Stimulated activated CD8-positive, alpha-beta memory T cell treated with anti-CD3 and anti-CD28 coated beads, Interleukin-4, amount 100 ng/mL, for 1 hour (primary cell): ENCODE measurements at places on chromosomes 16 and 17.

GRCh38 chr17:5523249-5523648 lies 36.9 kb downstream of the MIS12 start:
- DNase-seq, result no peak

DNA sequence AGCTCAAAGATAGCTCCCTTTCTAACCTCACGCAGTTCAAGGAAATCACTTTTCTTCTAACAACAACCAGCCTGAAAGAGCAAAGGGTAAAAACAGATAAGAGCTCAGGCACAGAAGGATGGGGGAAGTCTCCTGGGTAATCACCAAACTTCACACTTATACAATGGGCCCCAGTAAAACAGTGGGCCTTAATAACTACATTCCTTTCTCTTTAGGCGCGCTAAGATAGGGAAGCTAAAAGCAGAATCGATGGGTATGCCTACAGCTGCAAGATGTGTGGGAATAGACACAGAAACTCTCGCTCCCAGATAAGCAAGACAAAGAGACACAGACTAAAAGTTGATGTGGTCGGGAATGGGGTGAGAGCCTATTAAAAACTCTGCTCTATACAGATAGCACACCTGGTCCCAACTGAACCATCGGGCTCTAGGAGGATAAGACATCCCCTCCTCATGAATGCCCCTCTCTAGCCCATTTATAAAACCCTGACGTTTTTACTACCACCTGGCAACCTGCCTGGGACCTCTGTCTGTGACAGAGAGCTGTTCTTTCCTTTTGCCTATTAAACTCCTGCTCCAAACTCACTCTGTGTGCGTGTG lies 826 bp downstream of the LYZL6 start:
- no peak for DNase-seq

- no peak for DNase-seq
Observed at GRCh38 chr17:50344731-50345365, 1.1 kb upstream of the XYLT2 start.

GRCh38 chr16:27232061-27232900 lies 29.0 kb downstream of the KDM8 start:
- no peak for DNase-seq

DNA sequence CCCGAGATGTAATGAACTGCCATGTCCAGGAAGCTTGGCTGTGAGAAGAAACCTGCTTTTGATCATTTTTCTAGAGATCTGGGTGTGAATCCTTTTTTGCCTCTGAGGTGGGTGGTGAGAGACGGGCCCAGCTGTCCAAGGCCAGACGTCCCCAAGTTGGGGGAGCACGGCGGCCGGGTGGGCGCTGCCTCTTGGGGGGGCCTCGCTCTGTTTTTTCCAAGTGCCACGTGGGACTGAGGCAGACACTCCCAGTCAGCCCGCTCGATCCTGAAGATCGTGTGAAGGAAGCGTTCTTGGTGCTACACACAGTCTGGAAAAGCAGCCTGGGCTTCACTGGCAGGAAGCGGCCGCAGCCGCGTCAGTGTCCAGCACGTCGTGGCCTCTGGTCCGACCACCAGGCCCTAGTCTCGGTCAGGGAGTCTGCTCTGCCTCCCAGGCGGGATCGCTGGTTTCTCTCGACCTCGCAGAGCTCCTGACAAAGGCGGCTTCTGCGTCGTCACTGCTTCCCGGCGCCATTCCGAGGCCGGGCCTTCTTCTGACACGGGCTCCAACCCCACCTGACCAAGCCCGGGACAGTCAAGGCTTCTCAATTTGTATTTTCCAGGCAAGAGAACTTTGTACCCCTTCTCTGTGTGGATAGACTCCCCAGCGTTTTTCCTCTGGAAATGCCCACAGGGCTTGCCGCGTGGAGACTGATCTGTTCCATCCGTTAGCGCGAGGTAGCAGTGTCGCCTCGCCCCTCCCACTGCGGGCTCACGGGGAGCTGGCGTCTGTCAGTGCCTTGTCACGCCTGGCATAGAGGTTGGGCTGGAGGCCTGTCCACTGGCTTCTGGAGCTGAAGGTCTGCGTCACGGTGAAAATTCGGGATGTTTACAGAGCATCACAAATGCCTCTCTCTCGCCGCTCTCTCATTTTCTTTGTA lies 12.4 kb downstream of the PRSS27 start:
- no peak for DNase-seq

GRCh38 chr17:74677558-74678466 lies 34.9 kb downstream of the CD300LF start:
- DNase-seq, result no peak

- no peak for DNase-seq
Observed at GRCh38 chr17:62676952-62677596, 49.6 kb downstream of the MRC2 start.

DNA sequence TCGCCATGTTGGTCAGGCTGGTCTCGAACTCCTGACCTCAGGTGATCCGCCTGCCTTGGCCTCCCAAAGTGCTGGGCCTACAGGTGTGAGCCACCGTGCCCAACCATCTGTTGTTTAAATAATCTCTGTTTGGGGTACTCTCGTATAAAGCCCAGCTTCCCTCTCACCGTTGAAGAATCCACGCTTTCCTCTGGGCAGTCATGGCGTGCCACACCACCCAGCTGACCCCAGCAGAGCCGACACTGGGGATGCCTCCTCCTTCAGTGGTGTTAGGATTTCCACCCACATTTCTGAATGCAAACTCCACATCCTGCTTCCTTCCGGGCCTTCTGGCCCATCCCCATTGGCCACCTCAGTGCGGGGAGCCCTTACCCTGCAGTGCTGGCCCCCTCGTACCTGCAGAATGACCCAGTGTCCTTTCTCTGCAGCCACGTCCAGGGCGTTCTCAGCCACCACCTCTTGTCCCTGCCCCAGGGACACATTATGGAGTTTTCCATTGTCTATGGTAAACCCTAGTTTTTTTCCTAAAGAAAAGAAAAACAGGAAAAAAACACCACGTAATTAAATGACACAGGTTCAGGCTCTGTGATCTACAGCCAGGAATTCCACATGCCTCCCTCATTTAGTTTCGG lies 60.4 kb downstream of the PGS1 start:
- no peak for DNase-seq

DNA sequence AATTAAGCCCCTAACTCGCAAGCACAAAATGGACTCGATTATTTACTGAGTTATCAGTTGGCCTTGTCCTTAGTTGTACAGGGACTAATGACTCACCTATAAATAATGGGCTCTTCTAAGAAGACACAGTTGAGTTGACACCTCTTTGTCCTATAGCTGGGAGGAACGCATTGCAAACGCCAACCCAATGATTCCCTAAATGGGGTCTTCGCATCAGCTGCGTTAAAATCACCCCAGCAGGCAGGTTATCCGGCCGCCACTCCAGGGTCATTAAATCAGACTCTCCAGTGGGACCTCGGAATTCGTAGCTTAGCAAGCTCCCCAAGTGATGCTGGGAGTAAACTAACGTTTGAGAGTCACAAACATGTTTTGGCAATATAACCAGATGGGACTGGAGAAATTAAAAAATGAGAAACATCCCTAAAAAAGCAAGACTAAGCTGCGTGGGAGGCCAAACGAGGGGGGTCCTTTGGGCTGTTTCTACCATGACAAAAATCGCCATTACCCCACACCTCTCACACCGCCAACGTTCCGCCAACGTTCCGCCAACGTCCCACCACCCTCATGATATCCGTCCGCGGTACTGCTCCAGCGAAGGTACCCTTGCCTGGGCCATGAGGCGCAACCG lies 932 bp upstream of the NFE2L1 start:
- no peak for DNase-seq

- no peak for DNase-seq
Observed at GRCh38 chr17:927611-928461, 51.7 kb downstream of the NXN start.

DNA sequence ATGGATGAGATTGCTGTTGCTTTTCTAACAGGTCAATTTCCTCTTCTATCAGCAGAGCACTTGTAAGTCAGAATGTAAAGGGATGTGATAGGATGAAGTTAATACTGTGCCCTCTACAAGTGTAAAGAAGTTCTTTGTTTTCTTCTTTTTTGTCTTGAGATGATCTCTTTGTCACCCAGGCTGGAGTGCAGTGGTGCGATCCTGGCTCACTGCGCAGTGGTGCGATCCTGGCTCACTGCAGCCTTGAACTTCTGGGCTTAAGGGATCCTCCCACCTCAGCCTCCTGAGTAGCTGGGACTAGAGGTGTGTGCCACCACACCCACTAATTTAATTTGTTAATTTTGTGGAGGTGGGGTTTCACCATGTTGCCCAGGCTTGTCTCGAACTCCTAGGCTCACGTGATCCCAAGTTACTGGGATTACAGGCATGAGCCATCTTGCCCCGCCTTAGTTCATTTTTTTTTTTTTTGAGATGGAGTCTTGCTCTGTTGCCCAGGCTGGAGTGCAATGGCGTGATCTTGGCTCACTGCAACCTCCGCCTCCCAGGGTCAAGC lies 21.6 kb upstream of the KPNB1 start:
- DNase-seq, result no peak

DNA sequence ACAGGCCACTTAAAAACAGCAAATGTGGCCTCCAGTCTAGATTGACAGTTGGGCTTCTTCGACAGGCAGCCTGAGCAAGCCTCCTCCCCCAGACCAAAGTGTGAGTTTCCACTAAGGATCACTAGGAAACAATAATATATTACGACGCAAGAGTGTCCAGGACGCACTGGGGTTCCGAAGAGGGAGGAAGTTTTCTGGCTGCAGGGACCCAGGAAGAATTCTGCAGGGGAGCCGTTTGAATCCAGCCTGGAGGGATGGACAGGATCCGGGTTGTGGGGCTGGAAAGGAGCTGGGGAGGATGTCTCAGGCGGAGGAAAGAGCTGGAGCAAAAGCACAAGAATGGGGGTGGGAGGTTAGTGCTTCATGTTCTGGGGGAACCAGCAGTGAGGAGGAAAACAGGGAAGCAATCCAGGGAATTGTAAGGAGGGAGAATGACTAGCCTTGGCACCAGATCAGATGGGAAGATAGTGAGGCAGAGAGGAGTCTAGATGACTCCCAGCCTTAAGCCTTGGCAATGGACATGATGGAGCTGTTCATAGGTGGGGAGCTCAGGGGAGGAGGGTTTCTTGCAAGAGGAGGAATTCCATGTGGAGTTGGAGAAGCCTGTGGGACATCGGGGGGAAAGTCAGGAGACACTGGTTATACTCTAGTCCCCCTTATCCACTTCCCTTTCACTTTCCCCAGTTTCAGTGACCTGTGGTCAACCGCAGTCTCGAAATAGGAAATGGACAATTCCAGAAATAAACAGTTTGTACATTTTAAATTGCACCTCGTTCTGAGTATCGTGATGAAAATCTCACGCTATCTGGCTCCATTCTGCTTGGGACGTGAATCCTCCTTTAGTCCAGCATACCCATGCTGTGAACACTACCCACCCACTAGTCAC lies 26.6 kb downstream of the NGFR start:
- DNase-seq, result no peak

DNA sequence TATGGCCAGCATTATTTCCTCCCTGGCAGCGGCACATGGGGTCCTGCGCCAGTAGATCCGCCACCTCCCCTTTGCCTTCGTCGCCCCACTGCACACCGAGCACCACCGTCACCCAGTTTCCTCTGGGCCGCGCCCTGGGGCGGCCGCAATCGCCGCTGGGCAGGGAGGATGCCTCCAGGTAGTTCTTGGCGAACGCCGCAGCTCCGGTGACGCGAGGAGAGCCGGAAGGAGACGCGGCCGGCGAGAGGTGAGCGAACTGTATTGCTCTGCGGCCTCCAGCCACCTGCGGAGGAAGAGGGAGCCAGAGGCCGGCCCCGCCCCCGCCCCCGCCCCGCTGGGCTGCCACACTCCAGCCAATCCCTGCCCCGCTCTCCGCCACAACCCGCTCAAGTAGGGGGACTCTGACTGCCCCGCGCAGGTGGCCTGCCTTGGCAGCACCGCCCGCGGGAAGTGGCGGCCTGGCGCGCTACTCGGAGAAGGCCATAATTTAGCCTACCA lies 11.8 kb upstream of the SLFN13 start:
- no peak for DNase-seq

- no peak for DNase-seq
Observed at GRCh38 chr16:79687249-79688130, 87.0 kb upstream of the MAF start.

GRCh38 chr17:47224966-47225365 lies 15.8 kb downstream of the MYL4 start:
- no peak for DNase-seq

GRCh38 chr16:19488213-19488640 lies 33.7 kb downstream of the GDE1 start:
- no peak for DNase-seq

DNA sequence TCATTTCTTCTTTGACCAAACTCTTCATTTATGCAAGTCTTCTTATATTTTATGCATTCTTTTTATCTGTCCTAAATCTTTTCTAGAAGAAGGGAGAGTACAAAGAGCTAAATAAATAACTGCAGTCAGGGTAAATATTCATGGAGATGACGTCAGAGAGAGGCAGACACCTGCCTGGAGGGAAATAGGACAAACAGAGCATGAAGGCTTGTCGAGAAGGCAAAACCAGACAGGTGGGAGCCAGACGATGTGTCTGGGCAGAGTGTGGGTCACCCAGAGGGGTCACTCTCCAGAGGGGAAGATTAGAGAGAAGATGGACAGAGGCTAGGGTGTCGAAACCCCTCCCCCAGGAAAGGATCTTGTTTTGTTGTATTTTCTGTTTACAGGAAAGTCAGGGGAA lies 78.3 kb upstream of the RPL38 start:
- DNase-seq, result no peak

- no peak for DNase-seq
Observed at GRCh38 chr17:49076573-49077384, 55.8 kb upstream of the B4GALNT2 start.

GRCh38 chr17:1553354-1554266 lies 9.0 kb downstream of the PITPNA start:
- DNase-seq, result no peak

- DNase-seq, result no peak
Observed at GRCh38 chr17:40545660-40546059, 19.6 kb downstream of the CCR7 start.

- no peak for DNase-seq
Observed at GRCh38 chr16:79083508-79084299, 516.8 kb downstream of the MAF start.

DNA sequence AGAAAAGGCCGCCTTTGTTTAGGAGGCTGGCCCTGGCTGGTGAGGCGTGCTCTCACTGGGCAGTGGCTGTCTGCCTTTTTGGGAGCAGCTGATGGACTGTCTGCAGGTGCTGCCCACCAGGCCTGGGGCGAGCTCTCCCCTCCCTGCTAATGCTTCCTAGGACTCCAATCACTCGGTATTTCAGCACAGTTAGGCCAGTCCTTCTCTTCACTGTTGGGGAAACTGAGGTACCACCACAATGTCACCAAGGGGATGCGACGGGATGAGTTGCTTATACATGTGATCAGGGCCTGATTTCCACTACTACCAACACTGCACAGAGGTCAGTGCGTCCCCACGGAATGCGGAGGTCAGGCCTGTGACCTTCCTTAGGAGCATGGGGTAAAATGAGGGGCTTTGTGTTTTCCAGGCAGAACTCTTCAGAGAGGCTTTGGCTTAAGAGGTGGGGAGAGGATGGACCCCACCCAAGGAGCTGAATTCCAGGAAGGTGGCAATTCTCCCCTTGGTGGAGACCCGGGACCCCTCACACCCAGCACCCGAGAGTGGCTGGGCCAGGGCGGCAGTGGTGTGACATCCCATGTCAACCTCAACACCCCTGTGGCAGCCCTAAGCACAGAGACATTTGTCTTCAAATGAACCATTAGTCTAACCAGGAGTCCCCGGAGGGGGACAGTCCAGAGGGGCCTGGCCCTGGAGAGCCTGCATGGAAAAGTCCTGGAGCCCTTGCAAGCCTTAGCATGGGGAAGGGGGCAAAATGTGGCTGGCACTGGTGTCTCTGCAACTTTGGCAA lies 86.4 kb downstream of the N4BP1 start:
- DNase-seq, result no peak
